GM04503 (cell line): ENCODE measurements at places on chromosomes 16 and 17.

DNA sequence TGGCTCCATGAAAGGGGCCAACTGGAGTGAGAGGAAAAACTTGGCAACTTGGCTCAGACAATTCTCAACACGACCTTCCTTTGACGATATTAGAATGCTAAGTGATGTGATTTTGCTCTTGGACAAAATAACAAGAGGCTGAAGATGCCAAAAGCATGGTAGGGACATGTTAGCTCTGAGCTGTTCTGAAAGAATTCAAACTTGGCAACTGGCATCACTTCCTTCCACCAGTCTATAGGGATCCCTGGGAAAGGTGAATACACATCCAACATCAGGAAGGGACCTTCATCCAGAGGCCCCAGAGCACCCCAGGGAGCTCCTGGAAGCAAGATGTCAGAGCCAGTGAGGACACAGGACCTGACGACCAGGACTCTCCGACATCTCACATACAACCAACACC is 4.3 kb downstream of the KRT37 start:
- no peak for DNase-seq

DNA sequence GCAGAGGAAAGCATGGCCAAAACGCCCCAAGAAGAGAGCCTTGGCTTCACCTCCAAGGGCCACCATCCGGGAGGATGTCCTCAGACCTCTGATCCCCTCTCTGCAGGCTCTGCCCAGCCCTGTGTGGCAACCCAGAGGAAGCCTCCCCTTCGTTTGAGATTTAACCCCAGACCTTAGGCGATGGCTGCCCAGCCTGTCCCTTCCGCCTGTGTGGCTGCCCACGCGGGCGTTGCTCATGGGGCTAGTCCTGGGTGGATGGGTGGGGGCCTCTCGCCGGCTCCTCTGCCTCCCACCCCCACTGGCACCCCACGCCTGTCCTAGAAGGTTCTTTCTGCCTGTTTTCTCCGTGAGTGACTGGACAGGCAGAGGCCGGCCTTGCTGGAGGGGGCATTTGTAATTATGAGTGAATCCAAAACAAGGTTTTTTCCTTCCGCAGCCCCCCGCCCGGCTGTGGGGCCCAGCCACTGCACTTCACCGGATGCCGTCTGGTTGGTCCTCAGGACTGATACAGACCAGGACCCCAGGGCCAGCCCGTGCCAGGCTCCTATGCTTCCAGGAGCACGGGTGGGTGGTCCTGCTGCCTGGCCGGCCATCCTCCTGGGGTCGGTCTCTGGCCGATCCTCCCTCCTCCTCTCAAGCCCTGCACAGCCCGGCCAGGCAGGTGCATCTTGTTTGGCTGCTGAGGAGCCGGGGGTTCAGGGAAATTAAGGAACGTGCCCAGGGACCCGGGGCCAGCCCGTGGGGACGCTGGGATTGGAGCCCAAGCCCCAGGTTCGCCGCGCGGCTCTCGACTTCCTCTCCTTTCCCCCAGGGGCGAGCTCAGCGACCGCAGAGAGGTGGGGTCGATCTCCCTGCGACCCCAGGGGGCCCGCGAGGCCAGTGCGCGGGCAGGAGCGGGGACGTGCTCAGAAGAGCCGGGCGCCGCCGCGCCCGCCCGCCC is at the start of gene TMEM235:
Gene TMEM235, plus strand, starts transcription at position 636 of the 940 bp plus-strand sequence. CDS start 393 bp downstream, outside the sequence.
- no peak for DNase-seq

DNA sequence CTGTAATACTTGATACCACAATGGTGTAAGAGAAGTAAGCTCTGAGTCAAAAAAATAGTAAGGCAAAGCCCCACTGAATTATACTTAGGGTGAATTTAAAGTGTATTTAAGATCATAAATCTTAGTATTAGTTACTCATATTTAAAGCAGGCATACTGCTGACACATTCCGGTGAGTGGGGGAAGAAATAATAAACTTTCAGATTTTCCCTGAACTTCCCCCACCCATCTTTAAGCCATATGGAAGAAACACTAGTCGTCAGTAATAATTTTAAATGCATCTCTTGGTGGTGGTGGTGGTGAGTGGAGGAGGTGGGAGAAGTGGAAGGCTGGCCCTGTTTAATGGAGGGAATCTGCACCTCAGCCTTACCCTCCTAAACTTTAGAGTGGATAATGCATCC is 20.5 kb downstream of the MPHOSPH6 start:
- DNase-seq: no peak

DNA sequence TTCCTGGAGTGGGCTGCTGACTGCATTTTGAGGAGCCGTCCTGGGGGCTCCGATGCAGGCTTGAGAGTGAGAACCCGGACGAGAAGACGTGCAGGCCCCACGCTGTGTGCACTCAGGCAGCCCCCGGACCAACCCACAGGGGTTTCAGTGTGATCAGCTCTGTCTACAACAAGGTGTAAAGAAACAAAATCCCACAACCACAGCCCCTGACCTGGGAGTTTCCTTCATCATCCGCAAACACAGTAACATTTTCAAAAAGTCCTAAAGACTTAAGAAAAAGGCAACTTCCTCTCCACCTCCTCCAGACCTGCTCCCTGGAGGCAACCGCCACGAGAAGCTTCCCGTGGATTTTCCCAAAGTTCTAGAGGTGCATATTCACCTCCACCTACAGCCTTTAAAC is 15.4 kb upstream of the MEAK7 start:
- no peak for DNase-seq

DNA sequence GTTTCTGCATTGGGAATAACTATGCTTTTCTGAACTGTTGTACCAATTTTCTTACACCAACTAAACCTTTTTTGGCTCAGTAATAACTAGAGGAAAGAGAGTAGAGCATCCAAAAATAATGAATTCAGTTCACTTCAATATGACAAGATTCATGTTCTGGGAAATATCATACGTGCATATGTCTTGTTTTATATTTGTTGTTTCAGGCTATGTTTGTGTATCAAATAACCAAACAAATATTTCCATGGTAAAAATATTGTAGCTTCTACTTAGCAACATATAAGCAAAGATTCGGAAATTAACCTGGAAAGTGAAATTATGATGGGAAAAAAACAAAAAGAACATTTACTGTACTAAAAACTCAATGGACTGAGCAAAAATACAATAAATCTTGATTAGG is 503.2 kb downstream of the TMEM114 start:
- DNase-seq: no peak

DNA sequence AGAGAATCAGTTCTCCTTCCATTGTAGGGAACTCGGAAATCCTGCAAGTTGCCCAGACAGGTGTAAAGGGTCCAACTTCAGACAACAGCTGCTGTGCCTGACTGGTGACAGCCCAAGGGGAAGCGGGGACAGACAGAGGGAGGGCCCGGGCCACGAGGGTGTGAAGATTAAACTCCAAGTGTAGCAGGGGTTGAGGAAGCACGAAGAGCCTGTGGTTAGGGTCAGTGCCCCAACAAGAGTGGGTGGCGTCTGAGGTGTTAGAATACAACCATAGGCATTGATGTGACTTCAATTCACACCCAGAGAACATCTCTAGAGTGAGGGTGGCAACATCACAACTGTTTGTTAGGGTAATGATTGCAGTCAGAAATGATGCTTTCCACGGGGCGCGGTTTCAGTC is 39.1 kb downstream of the ASPA start:
- DNase-seq: no peak

- DNase-seq: no peak
Observed at GRCh38 chr17:50563092-50563511, 2.6 kb downstream of the CACNA1G start.

GRCh38 chr17:36850790-36851189 is 86.5 kb upstream of the LHX1 start:
- DNase-seq: peak; percentile 25

DNA sequence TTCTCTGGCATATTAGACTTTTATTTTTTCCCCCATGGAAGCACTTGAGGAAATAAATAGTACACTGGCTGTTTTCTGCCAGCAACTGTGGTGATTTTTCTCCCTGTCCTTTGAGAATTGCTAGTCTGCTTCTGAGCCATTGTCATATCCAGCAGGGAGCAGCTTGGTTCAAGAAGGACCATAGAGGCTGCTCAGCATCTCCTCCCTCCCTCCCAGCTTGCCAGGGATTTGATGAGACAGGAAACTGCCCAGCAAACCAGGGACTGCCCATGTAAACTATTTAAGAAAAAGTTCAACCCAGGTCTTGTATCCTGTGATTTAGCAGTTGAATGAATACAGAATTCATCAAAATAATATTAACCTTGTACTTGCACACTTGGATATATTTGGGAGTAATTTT is 39.5 kb downstream of the CYB5B start:
- DNase-seq: no peak

GRCh38 chr16:64657316-64658011 is 464.4 kb downstream of the CDH11 start:
- DNase-seq: peak; percentile 3
